ENCODE measurements at places on chromosomes 13 and 19.
A peak's percentile ranks its signal among the peaks of the same experiment; 100 is the strongest.

- no peak for DNase-seq
Measured at GRCh38 chr13:109959903-109960302, 173.5 kb upstream of the IRS2 start.

DNA sequence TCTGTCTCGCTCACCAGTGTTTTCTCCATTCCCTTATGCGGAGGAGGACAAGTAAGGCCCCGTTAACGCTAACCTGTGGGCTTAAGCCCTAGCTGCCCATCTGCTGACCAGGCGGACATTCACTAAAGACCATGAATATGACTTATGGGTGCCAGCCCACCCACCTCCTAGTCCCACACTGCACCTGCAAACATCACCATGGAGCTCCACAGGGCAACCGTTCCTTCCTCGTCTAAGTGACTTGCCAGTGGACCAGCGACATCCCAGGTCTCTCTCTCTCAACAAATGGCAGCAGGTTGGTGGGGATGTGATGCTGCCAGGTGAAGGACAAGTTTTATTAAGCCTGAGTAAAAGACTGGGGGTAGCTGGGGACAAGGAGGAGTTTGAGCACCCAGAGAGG is 55.2 kb downstream of the CCDC70 start:
- DNase-seq = no peak

DNA sequence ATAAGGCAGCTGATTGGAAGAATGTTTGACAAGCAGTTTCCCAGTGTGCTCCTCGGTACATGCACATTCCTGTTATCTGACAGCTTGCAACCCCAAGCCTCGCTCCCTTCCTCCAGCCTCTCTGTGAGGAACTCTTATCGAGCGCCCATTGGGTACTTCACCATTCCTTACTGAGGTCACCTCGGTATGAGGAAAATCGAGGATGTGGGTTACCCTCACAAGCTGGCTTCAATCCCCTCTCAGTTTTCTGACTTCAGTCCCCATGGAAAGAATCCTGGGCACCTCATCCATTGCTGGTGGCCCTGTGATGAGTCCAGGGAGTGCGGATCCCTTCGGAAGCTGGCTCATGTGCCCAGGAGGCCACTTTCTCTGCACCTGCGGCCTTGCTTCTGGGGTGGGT is 17.3 kb downstream of the TEX29 start:
- no peak for DNase-seq

GRCh38 chr19:13850910-13851733 is 25.8 kb upstream of the NANOS3 start:
- DNase-seq = no peak

DNA sequence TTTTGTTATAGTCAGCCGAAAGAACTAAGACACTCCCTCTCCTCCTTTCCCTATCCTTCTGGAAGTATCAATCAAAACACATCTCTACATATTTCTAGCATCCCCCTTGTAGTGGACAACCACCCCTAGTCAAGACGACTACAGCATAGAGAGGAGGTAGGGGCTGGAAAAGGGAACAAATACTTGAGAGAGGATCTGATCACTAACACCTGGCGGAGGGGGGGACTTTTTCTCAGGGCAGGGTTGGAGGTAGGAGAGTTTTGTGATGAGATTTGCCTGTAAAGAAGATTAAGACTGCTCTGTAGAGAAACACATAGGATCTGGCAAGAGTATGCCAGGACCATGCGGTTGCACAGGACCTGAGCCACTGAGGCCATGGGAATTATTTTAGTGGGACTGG is 208.1 kb downstream of the SHISA2 start:
- no peak for DNase-seq

GRCh38 chr13:20714161-20714560 is 10.7 kb downstream of the IL17D start:
- DNase-seq = no peak

- no peak for DNase-seq
Measured at GRCh38 chr19:49624967-49625910, 14.7 kb downstream of the RRAS start.

DNA sequence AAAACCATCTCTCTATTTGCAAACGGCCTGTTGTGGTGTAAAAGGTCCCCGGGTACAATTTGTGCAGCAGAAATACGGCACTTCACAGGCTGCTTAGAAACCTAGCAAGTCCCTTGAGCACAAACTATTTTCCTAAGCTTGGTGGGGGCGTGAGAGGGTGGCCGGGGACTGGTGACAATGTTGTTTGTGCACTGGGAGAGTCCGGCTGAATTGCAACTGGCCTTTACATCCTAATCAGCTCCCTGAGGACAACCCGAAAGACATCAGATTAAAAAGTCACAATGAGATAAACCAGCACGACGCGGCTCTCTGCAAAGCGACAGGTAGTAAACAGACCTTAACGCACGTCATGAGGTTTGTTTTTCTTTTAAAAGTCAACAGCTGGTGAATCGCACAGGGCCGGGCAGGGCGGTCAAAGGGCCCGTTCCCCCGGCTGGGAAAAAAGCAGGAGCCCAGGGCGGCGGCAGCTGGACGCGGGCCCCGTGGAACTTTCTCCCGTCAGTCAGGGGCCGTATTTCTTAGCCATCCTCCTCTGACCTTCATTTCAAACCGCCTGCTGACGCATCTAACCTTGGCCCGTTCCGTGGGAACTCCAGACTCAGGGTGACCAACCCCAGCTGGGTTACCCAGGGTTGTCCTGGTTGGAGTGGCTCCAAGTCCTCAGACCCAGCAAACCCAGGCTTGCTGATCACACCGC is 112.3 kb downstream of the GADD45B start:
- no peak for DNase-seq

DNA sequence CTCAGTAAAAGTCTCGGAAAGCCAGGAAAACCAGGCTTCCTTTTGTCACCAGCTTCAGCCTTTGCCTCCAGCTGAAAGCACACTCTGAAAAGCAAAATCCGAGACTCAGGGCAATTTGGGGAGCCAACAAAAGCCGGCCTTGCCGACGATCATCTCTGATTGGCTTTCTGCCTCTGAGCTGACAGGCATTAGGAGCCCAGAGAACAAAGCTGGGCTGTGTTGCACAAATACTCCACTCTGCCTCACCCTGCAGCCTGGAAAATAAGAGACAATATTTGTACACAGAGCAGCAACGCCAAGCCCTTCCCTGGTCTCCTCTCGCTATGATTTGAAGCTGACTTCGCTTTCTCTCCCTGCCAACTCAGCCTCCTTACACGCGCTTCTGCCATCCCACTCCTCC is 46.9 kb downstream of the CACNA1A start:
- DNase-seq = no peak

GRCh38 chr13:76889254-76889653 is 3.0 kb upstream of the KCTD12 start:
- DNase-seq = no peak

- DNase-seq = no peak
Measured at GRCh38 chr13:66745307-66745706, 484.8 kb downstream of the PCDH9 start.

DNA sequence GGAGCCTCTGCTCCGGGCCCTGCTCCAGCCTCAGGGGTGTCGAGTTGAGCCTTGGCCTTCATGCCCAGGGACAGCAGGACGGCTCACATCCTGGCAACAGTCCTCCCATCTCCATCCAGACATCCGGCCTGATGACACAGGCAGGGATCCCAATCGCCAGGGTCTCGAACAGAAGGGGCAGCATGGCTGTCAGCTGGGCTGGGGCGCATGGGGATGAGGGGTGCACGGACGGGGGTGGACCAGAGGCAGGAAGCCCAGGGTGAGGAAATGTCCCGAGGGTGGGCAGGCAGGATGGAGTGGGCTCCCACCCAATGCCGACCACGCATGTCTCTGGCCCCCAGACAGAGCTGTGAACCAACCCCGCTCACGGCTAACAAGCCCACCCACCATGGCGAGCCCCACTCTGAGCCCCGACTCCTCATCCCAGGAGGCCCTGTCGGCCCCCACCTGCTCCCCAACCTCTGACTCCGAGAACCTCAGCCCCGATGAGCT is 16.2 kb downstream of the EVI5L start:
- no peak for DNase-seq

- no peak for DNase-seq
Measured at GRCh38 chr13:105821337-105821736, 714.1 kb downstream of the EFNB2 start.

DNA sequence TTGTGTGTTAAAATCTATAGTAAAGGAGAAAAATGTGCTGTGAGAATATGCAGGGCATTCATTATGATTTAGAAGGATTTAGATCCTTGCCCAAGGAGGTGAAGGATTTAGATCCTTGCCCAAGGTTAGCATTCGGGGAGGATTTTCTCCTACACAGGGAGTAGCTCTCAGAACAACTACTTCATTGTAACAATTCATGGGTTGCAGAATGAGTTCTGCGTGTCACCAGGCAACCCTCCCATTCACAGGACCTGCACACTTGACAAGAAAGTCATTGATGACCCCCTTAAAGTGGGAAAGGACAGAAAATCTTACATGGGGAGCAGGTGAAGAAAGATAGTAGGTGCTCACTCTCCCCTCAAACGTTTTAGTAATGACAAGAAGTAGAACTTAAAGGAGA is 167.1 kb upstream of the MAB21L1 start:
- no peak for DNase-seq

GRCh38 chr19:35932291-35932936 is 3.8 kb upstream of the LRFN3 start:
- no peak for DNase-seq

DNA sequence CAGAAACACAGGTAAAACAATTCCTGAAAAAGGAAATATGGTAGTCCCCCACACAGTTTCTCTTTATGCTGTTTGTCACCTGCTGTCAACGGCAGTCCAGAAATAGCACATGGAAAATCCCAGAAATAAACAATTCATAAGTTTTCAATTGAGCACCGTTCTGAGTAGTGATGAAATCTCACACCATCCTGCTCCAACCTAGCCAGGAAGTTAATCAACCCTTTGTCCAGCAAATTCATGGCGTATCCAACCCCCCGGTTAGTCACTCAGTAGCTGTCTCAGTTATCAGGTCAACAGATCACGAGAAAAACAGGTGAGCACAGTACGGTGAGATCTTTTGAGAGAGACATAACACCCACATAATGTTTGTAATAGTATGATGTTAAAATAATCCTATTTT is 74.2 kb downstream of the TUBGCP3 start:
- DNase-seq = no peak

GRCh38 chr13:80881942-80882445 is 541.1 kb upstream of the SPRY2 start:
- DNase-seq = no peak

DNA sequence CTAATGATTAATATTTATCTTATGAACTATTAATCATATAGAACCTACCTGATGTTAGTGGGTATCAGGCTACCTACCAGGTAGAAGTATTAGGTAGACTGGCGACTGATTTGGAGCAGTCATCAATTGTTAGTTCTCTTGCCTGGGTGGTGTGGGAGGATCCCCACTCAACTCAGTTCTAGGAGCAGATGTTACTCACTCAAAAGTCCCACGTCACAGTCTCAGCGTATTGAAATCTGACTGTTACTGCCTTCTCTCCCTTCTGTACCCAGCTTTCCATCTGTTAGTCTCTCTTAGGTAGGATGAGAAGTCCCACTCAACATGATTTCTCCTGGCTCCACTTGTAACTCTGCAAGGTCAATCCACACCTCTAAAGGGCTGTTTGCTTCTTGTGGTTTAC is 102.7 kb downstream of the OLFM4 start:
- no peak for DNase-seq

DNA sequence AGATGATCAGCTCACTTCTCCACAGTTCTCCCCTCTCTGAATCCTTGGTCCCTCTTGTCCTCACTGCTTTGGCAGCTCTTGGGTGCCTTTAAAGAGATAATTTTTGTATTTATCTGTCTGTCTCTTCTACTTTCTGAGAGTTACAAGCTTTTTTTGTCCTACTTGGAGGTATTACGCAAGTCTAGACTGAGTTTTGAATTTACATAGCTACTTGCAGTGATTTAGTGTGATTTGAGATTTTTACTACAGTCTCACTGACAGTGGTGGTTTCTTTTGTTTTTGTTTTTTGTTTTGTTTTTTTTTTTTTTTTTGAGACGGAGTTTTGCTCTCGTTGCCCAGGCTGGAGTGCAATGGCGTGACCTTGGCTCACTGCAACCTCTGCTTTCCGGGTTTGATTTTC is 22.1 kb downstream of the URI1 start:
- no peak for DNase-seq

GRCh38 chr13:98162935-98163334 is 14.1 kb downstream of the RNF113B start:
- no peak for DNase-seq

- DNase-seq = peak; percentile 22
Measured at GRCh38 chr19:39704181-39705044, at the start of gene LGALS14. LGALS14 (plus strand) TSS chr19:39704481; CDS start chr19:39704529, 48 bp downstream.

GRCh38 chr13:94825507-94825906 is 113.2 kb upstream of the SOX21 start:
- DNase-seq = peak; percentile 18

DNA sequence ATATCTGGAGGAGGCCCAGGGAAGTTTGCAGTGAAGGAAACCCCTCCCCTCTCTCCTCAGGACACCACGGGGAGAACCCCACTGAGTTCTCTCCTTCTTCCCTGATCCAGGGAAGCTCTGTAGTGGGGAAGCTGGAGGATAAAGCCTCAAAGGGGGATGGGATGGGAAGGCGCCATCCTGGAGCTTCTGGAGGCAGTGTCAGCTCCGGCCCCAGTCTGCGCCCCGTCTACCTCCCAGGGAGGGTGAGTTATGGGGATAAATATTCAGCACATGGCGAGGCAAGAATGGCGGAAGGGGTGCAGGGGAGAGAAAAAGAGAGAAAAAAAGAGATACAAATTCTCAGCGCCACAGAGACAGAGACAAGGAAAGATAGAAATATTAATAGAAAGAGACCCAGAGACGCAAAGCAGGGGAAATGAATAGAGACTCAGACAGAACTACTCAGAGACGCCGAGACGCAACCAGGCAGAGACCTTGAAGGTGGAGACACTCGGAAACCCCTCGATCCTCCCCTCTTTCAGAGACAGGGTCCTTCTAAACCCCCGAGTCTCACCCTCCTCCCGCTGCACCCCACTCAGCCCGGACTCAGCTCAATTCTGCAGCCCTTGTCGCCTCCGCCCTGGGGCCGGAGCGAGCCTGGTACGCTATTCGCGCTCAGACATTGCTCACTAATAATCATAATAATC is 23.6 kb downstream of the OLFM2 start:
- DNase-seq = no peak

- peak; percentile 70 for DNase-seq
Measured at GRCh38 chr19:49690656-49691242, at the start of gene CPT1C. CPT1C (plus strand) TSS chr19:49691116; CDS start chr19:49692253, 1,137 bp downstream.

DNA sequence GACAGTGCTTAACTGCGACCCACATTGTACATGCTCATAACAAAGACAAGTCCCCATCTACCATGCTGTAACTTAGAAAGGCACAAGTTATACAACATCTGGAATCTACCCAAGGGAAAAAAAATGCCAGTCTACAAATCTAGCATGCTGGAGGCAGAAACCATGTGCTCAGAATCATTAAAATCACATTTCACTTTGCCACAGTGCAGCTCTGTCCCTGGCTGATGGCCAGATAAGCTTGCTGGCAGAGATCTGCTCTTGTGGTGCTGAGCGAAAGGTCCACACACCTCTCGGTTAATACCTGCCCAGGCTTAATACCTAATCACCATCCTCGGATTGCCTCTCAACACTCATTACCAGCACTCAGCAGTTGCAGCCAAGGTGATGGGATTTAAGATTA is 74.1 kb upstream of the UQCRFS1 start:
- DNase-seq = no peak

GRCh38 chr13:29436721-29437280 is 158.7 kb downstream of the SLC7A1 start:
- DNase-seq = no peak

Measured in left kidney (tissue), 8 donors.